ENCODE measurements at places on chromosomes 2 and 18. TPM values are rescaled to one million over a fixed set of nuclear protein-coding genes. Genes with fewer than 3 reads are reported as not detected.

Gene PLGLB1
- total RNA-seq, result 6.0 TPM

Gene NRP2
- total RNA-seq, result 23.9 TPM

- no peak overlapping the region for H3K27ac ChIP-seq
- no peaks in the 10 kb centered on the region for H3K27me3 ChIP-seq
- H3K36me3 ChIP-seq, result no peaks in the 10 kb centered on the region
- H3K4me3 ChIP-seq, result no peak overlapping the region
- no peaks in the 10 kb centered on the region for H3K4me1 ChIP-seq
- DNase-seq, result no peak
These were observed 32.9 kb downstream of the FAP start for GRCh38 chr2:162210385-162210784.

Gene VWA3B
- total RNA-seq, result not detected

Gene PKDCC
- 95.4 TPM for total RNA-seq

Gene SERPINB11
- not detected for total RNA-seq

Gene GPC1
- 21.0 TPM for total RNA-seq
